ENCODE measurements at places on chromosomes 4 and X. TPM values are rescaled to one million over a fixed set of nuclear protein-coding genes. Genes with fewer than 3 reads are reported as not detected.

- peak; percentile 90 for DNase-seq
These were observed 31.5 kb downstream of the REELD1 start for GRCh38 chr4:146245850-146246249.

GRCh38 chr4:872241-872981 is 46.5 kb upstream of the CPLX1 start:
- no peak for DNase-seq

DNA sequence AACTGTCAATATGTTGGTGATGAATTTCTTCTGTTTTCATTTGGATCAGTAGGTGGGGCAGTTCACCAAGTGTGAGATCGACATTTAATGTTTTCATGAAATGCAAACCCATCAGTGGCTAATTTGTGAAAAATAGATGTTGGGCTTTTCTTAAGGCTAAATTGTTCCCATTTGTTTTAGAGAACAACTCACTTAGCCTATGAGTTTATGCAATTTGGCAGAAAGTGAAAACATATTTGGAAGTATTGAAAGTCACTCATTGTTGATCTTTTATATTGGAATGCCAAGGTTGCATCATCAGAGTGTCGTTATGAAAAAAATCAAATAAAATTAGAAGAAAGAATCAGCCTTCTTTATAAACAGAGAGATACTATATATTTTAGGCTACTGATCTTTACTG is 132.4 kb downstream of the RPA4 start:
- no peak for DNase-seq

GRCh38 chr4:139940600-139940999 is 213.4 kb downstream of the MAML3 start:
- DNase-seq, result no peak

DNA sequence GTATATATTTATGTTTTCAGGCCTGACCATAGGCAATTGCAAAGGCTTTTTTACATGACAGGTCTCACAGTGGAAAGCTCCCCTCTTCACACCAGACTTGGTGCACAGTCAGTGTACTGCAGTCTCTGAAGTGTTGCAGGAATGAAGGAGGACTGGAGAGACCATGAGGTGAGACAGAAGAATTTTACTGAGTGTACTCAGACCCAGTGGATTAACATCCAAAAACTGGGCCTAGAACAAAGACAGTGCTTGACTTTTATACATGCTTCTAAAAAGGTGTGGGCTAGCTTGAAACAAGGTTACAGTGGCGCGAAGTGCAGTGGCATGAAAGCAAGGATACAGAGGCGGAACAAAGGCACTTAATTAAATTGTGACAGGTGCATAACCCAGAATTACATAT is 822.9 kb downstream of the RAPGEF2 start:
- DNase-seq, result no peak

- no peak for DNase-seq
These were observed 9.7 kb upstream of the MAGEA4 start for GRCh38 chrX:151902813-151903591.

GRCh38 chr4:29908276-29908675 is 811.9 kb upstream of the PCDH7 start:
- no peak for DNase-seq

DNA sequence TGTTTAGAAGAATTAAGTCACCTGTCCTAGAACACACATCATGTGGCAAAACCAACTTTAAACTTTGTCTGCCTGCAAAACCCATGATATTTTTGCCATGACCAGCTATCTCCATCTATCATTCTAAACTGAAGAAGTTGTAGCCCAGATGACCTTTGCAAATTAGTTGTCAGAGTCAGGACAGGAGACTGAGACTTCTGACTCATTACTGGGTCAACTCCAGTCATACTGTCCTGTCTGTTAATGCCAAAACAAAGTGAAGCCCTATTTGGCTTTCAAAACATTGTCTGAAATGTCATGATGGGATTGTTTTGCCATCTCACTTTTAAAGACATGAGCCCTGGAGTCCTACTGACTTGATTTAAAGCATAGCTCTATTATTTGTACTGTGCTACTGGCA is 365.7 kb upstream of the CPEB2 start:
- DNase-seq, result no peak

- no peak for DNase-seq
These were observed 56.7 kb downstream of the PPP3CA start for GRCh38 chr4:101290654-101291053.

DNA sequence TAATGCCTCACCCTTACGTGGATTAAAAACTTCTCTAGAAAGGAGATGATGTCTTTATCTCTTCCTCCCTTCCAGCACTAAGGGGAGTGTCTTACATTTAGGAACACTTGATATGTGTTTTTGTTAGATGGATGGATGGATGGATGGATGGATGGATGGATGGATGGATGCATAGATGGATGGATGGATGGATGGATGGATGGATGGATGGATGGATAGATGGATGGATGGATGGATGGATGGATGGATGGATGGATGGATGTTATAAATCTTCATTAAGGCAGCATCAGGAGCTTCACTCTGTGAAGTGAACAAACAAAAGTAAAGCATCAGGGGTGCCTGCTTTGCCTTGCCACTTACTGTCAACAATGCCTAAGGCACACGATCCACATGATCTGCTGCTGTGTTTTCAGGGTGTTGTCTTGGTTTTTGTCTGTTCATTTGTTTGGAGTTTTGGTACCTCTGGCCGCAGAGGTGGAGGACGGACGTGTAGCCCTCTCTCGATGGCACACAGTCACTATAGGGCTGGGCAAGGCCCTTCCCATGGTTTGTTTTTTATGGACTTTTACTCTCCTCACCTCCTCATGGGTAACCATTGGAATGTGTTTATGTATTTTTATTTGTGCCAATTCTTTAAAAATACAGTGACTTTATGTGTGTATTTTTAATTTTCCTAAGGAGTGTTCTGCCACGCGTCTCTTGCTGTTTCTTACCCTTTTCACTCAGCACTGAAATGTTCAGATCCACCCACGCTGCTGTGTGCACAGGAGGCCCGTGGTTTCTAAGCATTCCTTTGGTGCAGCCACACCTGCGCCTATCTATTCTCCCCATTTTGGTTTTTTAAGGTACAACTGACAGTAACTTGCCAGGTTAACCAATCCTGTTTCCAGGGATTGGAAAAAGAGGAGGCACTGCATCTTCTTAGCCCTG is 91.8 kb upstream of the ENPP6 start:
- DNase-seq, result no peak

DNA sequence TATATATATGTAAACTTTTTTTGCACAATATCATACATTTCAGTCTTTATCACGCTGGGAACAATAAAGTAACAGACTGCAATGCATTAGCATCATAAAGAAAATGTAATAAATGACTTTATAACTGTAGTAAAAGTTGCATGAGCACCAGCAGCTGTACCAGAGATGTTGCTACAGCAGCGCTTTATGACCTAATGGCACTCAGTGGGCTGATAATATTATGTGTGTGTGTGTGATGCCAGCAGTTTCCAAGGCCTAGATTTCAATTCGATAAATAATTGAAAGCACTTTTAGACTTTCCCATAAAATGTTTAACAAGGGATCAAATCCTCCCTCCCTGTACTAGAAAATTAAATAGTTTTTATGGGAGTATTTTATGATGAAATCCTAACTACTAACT is 367.6 kb upstream of the AGA start:
- no peak for DNase-seq

- no peak for DNase-seq
These were observed 128.0 kb upstream of the VEGFC start for GRCh38 chr4:176920694-176921093.

DNA sequence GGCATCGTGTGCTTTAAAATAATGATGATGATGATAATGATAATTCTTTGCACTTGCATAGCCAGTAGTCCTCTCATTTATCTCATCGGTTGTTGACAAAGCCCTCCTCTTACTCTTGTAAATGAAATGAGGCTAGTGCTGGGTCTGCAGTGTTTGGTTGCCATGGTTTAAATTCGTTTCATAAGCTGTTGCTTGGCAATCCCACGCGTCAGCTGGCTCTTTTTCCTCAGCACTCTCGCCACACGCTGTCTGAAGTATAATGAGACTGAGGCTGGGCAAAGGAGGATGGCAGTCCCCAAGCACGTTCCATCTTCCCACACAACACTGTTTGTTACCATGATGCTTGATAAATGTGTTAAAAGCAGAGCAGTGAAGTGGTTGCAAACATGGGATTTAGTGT is 15.5 kb downstream of the PAGE4 start:
- DNase-seq, result no peak

DNA sequence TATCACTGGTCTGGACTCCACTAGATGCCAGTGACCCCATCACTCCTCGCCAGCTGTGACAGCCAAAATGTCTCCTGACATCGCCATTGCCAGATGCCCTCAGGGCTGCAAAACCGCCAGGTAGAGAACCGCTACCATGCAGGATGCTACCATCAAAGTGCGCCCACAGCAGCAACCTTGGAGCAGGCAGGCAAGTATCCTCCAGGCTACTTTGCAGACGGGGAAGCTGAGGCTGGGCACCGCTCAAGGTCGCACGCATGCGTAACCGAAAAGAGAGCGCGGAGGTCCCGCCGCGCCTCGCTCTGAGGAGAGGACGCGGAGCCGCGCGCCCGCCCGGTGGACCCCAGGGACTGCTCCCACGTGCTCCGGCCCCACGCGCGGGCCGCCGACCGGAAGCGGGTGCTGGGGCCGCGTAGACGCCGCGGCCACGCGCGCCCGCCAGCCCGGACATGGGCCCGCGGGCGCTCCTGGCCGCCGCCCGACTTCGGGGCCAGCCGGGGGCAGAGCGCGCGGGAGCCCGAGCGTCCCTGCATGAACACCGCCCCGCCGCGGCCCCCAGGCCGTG is at the start of gene STS:
Gene STS (plus strand): TSS at position 300 of the 565 bp plus-strand sequence. CDS start 105,488 bp downstream, outside the sequence.
- peak; percentile 85 for DNase-seq

DNA sequence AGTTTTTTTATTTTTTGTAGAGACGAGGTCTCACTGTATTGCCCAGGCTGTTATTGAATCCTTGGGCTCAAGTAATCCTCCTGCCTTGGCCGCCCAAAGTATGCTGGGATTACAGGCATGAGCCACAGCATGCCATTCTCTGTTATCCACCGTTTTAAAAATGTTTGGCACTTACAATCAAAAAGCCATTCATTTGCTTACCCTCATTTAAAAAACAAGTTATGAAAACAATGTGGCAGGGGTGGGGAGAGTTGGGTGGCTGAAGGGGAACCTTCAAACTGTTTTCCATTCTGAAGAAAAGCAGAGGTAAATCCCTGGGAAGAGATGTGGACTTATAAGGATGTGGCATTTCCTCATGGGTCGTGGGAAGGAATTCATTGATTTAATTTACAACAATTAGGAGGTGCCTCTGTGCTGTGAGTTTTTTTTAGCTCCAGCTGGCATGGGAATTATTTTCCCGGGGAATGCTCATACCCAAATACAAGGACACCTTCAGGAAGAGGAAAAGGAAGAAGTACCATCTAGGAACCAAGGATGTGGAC is 103.5 kb downstream of the MID1 start:
- no peak for DNase-seq

DNA sequence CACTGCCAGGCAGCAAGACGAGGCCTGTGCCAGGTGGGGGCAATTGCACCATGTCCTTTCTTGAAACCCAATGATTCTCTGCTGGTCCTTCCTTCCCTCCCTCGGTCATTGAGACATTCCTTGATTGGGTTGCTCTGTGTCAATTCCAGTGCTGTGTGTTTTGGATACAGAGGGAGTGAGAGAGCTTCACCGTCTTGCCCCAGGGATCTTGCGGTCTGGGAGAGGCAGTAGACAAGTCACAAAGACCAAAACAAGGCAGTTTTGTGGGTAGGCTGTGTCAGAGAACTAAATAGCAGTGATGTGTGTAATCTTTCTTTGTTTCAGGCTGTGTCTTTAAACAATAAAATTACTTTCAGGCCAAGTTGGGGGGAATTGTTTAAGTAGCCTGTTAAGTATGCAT is 38.8 kb upstream of the TADA2B start:
- no peak for DNase-seq

- no peak for DNase-seq
These were observed 66.5 kb downstream of the MAMLD1 start for GRCh38 chrX:150429594-150429993.

DNA sequence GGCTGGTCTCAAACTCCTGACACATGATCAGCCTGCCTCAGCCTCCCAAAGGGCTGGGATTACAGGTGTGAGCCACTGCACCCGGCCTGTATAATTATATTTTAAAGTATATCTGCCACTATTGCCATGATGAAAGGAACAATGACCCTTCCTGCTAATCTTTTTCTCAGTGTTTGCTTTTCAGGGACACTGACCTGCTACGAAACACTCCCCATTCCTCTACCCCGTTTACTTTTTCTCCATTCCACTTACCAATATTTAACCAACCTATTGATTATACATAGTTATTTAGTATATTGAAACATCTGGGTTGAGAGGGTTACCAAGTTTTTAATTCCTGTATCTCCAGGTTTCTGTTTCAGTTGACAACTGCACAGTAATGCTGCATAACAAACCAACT is 331.9 kb upstream of the NDST3 start:
- no peak for DNase-seq

GRCh38 chrX:123993326-123993725 is 31.8 kb downstream of the STAG2 start:
- DNase-seq, result no peak

DNA sequence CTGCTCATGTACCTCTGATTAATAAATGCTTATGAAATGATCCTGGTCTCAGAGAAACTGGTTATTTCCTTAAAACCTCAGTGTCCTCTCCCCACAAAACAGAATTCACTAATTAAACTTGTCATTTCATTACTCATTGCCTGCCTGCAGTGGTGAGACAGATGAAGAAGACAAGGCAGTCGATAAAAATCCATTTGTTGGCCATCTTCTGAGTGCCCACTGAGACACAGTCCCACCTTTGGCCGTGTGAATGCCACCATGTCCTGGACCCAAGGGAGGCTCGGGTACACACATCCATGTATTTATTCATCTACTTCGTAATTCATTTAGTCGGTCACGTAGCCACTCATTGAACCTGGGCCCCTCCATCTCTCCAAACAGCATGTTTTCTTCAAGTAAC is 3.5 kb downstream of the S100P start:
- no peak for DNase-seq

GRCh38 chr4:10866666-10867065 is 182.1 kb upstream of the CLNK start:
- DNase-seq, result no peak

CSN1S1 gene
- not detected for total RNA-seq

BST1 gene
- 19.3 TPM for total RNA-seq

PHEX gene
- total RNA-seq, result 0.33 TPM

SHROOM3 gene
- 71.4 TPM for total RNA-seq

FGF13 gene
- 13.6 TPM for total RNA-seq

MAGEA11 gene
- total RNA-seq, result not detected

VCX gene
- total RNA-seq, result not detected

DOCK11 gene
- 34.3 TPM for total RNA-seq

TCP11X2 gene
- not detected for total RNA-seq

All from posterior vena cava (tissue), 2 donors.